ENCODE measurements at places on chromosomes 12 and 14. TPM values are rescaled to one million over a fixed set of nuclear protein-coding genes. Genes with fewer than 3 reads are reported as not detected.
A peak's percentile ranks its signal among the peaks of the same experiment; 100 is the strongest.

The SLC5A8 gene
- 0.35 TPM for total RNA-seq

GRCh38 chr14:71400871-71401321 lies 493.6 kb downstream of the PCNX1 start:
- no peak for DNase-seq
- peaks cover 4% of the 10 kb centered on the region for H3K4me1 ChIP-seq
- no peaks in the 10 kb centered on the region for H3K36me3 ChIP-seq
- no peak overlapping the region for H3K27ac ChIP-seq

GRCh38 chr12:114686426-114686772 lies 2.4 kb upstream of the TBX3 start:
- no peaks in the 10 kb centered on the region for H3K36me3 ChIP-seq
- peaks cover 94% of the 10 kb centered on the region for H3K27me3 ChIP-seq
- H3K27ac ChIP-seq = no peak overlapping the region
- DNase-seq = peak; percentile 43
- peak overlapping the region; percentile 69 for H3K4me3 ChIP-seq

DNA sequence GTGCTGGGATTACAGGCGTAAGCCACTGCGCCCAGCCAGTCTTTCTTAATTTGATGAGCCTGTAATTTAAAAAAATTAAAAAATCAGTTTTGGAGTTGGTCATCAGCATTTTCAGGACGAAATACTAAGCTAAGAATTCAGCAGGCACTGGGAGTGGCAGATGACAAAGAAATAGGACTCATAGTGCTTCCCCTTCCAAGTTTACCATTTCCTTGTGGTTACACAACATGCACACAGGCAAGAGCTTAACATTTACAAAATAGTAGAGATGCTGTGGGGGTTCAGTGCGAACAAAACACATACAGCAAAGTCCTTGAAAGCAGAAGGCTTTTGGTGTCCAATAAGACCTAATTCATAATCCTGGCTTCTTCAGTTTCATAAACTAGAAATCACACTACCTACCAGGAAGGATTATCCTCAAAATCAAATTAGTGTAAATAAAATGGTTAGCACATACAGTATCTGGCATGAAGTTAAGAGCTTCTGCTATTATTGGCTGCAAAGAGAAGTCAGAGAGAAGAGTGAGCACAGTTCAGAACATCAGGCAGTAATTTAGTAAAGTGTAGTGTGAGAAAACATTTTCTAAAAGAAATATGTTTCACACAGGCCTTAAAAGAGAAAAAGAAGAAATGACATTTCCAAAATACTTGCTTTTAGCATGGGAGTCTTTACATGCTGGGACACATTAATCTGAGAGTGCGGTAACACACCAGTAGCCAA lies 22.2 kb upstream of the KIF21A start:
- no peaks in the 10 kb centered on the region for H3K36me3 ChIP-seq
- H3K27ac ChIP-seq = no peak overlapping the region
- no peak overlapping the region for H3K4me3 ChIP-seq
- no peak for DNase-seq

The PTPRQ gene
- total RNA-seq = not detected

DNA sequence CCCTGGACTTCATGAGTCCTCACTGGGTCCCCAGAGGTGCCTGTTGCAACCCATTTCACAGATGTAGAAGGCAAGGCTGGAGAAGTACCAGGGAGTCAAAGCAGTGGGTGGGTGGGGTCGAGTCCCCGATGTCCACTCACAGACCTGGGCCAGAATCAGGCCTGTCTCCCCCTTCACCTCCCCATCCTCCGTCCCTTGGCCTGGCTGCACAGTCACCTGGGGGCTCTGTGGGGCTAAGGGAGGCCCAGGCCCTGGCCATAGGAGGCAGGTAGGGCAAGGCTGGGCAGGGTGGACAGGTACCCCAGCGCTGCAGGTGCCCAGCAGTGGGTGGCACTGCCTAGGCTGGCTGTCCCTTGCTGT lies 29.5 kb downstream of the RTL1 start:
- H3K36me3 ChIP-seq = no peaks in the 10 kb centered on the region
- no peaks in the 10 kb centered on the region for H3K27me3 ChIP-seq
- H3K4me3 ChIP-seq = no peak overlapping the region
- H3K4me1 ChIP-seq = no peaks in the 10 kb centered on the region
- H3K27ac ChIP-seq = no peak overlapping the region

GRCh38 chr14:104221636-104222369 lies 83.4 kb downstream of the KIF26A start:
- no peak for DNase-seq
- no peak overlapping the region for H3K4me3 ChIP-seq
- H3K4me1 ChIP-seq = 0 out of 2 replicates have a peak, but pooled peaks cover 8% of the 10 kb centered on the region
- H3K27ac ChIP-seq = no peak overlapping the region

Measured in GM23338 (cell line).